ENCODE measurements at places on chromosomes 2 and 18. TPM values are rescaled to one million over a fixed set of nuclear protein-coding genes. Genes with fewer than 3 reads are reported as not detected.

The MREG gene
- total RNA-seq: 10.6 TPM

The LRP2 gene
- total RNA-seq: 0.09 TPM

The SP140 gene
- 241 TPM for total RNA-seq

The AQP12A gene
- not detected for total RNA-seq

The GREB1 gene
- total RNA-seq: 0.05 TPM

The CYRIA gene
- total RNA-seq: 1.8 TPM

The ITGA4 gene
- 109 TPM for total RNA-seq

The DDX18 gene
- total RNA-seq: 157 TPM

The KLF7 gene
- total RNA-seq: 12.6 TPM

The EFR3B gene
- 0.12 TPM for total RNA-seq
